MCF 10A (cell line): ENCODE measurements at places on chromosomes 3 and 15.

DNA sequence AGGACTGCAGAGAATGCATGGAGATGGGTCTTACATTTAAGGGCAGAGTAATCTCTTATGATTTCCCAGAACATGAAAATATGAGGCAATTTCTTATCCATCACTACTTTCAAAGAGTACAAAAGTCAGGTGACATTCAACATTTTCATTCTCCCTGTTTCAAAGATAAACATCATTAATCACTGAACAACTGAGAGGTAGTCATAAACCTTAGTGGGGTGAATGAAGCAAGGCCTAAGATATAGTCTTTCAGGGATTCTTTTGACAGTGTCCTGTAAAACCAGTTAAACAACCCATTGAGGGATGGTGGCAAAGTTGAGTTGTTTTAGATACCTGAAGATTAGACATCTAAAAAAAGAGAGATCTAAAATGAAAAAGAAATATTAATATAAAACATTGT lies 271.6 kb upstream of the CBLB start:
- no peak for DNase-seq

DNA sequence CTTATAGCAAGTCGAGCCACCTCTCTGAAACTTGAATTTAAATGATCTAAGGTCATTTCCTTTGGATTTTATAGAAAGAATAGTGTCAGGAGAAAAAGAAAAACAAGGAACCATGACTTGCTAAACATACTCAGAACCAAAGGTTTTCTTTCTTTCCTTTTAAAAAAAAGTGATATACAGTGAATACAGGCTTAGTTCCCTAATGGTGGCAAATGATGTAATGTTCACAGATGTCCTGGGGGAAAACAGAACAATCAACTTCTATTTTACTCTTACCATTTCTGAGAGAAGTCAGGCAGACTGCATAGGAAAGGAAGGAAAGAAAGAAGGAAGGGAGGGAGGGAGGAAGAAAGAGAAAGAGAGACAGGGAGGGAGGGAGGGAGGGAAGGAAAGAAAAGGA lies 56.5 kb downstream of the ST6GAL1 start:
- no peak for DNase-seq

DNA sequence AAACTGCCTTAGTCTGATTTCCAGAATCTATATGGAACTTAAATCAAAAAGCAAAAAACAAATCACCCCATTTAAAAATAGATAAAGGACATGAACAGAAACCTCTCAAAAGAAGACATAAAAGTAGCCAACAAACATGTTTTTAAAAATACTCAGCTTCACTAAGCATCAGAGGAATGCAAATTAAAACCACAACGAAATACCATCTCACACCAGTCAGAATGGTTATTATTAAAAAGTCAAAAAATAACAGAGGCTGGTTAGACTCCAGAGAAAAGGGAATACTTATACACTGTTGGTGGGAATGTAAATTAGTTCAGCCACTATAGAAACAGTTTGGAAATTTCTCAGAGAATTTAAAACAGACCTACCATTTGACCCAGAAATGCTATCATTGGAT lies 367.9 kb downstream of the ZIC4 start:
- DNase-seq = no peak

- DNase-seq = no peak
These were observed 10.6 kb upstream of the ACAN start for GRCh38 chr15:88792342-88793282.

GRCh38 chr3:106119614-106120082 lies 250.8 kb upstream of the CBLB start:
- DNase-seq = no peak

DNA sequence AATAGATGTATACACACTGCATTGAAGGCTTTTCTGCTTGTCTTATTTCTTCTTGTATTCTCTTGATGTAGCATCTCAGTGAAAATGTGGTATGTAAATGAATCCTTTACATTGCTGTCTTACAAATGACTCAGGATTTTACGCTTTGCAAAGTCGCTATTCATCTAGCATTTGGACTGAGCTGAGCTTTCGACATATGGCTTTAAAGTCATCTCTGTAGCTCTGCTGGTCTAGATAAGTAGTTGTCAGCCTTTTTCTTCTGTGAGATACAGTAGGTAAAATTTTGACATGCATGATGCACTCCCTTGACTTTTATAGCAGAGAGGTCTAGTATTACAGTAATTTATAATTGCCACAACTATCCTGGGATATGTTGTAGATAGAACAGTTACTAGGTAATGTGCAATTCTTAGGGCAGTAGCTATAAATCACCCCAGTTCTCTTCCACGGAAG lies 16.8 kb downstream of the MEF2A start:
- DNase-seq = no peak

DNA sequence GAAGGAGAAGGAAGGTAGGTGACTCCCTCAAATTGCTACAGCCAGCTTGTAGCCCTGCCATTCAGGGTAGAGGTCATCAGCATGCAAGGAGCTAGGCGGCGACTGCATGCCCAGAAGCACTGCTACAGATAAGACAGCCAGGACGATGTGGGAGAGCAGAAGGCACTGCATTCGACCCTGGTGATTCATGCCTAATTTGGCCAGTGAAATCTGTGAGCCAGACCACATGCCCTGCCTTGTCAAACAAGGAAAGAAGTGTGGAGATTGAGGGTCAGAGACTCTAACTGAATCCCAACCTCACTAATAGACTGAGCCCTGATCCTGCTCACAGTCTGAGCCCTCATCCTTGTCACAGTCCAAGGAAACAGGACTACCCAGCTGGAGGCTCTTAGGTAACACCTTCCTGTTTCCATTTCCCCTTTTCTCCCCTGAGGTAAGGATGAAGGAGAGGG lies 86.6 kb downstream of the LINGO1 start:
- DNase-seq = peak; percentile 61

- DNase-seq = no peak
These were observed 8.9 kb upstream of the FURIN start for GRCh38 chr15:90859234-90860131.

- DNase-seq = peak; percentile 62
These were observed 132.7 kb downstream of the GHSR start for GRCh38 chr3:172315401-172316091.

DNA sequence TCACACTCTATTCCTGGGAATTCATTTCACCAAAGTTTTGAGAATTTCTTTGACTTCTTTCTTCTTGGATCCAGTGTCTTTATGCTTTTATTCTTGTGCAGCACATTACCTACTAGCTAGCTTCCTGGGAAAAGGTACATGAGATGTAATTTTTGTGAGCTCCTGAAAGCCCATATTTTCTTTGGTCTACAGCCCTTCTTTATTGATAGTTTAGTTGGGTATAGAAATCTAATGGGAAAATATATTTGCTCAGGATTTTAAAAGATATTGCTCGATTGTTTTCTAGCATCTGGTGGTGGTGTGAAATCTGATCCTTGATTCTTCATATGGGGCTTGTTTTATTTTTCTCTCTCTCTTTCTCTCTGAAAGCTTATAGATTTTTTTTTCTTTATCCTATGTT lies 45.8 kb downstream of the FOXB1 start:
- no peak for DNase-seq

GRCh38 chr3:88882121-88882520 lies 225.3 kb upstream of the EPHA3 start:
- DNase-seq = no peak

DNA sequence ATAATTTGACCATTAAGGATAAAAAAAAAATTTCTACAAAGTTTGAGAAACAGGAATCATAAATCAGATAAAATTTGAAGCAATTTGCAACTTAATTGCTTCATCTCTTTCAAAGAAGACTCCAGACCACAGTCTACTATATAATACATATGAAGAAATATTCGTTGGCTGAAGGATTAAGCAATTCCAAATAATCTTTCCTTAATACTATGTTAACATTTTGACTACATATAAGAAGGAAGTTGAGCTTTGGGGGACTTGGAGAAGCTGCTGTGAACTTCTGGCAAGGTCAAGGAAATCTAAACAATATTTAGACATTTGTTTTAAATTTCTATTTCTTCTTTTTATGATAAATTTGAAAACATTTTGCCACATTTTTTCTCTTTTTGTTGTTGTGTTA lies 13.5 kb upstream of the GABRR3 start:
- no peak for DNase-seq

GRCh38 chr3:107701299-107701698 lies 178.5 kb downstream of the BBX start:
- no peak for DNase-seq

DNA sequence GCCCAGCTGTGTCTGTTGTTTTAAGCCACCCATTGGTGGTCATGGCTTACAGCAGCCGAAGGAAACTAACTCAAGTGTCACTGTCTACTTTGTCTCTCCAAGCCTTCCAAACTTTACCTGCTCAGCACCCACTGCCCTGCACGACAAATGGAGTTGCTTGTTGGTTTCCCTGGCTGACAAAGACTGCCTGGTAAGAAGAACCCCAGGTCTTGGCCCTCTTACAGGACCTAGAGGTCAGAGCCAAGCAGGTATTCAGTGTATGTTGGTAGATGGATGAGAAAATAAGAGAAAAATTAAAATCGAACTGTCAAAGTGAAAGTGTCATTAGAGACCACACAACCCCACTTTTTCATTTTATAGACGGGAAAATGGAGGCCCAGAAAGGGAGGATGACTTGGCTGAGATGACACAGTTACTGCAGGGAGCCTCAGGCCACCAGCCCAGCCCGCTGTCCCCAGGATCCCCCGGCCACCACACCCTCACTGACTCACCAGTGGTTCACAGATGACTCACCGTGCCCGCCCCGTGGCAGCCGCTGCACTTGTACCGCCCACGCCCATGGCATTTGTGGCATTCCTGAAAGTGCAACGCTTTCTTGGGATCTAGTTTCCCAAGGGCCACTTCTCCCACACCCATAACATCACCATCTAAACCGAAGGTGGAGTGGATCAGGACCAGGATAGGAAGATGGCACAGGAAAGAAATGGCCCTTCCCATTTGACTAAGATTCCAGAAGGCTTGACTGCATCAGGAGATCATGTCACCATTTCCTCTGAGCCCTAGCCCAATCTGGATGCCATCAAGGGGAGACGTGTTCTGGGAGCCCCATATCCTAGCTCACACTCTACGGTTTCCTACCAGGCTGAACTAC lies 15.2 kb downstream of the SSUH2 start:
- DNase-seq = peak; percentile 96

- no peak for DNase-seq
These were observed 48.6 kb downstream of the MCCC1 start for GRCh38 chr3:183050706-183051105.

GRCh38 chr15:95304151-95304946 lies 1026.2 kb upstream of the NR2F2 start:
- no peak for DNase-seq

GRCh38 chr15:96374499-96374898 lies 44.0 kb downstream of the NR2F2 start:
- peak; percentile 48 for DNase-seq

DNA sequence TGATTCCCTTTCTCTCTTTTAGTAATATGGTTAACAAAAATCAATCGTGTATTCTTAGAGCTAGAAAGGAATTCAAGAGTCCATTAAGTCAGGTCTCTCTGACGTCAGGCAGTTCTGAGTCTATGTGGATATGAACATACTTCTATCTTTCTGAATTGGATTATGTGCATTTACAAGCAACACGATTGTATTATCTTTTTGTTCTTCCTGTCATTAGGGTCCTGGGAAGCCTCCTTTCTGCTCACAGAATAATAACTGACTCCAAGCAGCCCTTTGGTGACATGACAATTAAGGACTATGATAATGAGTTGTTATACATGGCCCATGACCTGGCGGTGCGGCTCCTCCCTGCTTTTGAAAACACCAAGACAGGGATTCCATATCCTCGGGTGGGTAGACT lies 14.0 kb downstream of the EDEM1 start:
- DNase-seq = no peak

DNA sequence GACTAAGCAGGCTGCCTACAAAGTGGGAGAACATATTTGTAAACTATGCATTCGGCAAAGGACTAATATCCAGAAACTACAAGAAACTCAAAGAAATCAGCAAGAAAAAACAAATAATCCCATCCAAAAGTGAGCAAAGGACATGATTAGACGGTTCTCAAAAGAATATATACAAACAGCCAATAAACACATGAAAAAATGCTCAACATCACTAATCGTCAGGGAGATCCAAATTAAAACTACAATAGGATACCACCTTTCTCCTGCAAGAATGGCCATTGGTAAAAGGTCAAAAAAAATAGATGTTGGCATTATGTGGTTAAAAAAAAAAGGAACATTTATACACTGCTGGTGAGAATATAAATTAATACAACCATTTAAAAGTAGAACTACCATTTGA lies 259.6 kb upstream of the SLITRK3 start:
- DNase-seq = no peak

DNA sequence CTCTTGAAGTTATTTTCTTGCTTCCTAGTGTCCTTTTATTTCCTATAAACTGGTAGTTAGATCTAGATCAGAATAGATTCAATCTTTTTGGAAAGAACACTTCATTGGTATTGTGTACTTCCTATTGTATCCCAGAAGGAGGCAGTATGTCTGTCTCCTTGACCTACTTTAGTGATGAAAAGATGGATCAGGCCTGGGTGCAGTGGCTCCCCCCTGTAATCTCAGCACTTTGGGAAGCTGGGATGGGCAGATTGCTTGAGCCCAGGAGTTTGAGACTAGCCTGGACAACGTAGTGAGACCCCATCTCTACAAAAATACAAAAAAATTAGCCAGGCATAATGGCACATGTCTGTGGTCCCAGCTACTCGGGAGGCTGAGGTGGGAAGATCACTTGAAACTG lies 12.0 kb downstream of the BSN start:
- peak; percentile 16 for DNase-seq

- peak; percentile 71 for DNase-seq
These were observed 32.9 kb downstream of the DAPK2 start for GRCh38 chr15:64013179-64014062.

- no peak for DNase-seq
These were observed 186.5 kb downstream of the ZNF385D start for GRCh38 chr3:21564531-21564930.
